Prostate gland (tissue), 2 donors: ENCODE measurements at places on chromosomes 2 and 18.

- DNase-seq, result no peak
Measured at GRCh38 chr2:232512602-232513001, 7.6 kb upstream of the PRSS56 start.

DNA sequence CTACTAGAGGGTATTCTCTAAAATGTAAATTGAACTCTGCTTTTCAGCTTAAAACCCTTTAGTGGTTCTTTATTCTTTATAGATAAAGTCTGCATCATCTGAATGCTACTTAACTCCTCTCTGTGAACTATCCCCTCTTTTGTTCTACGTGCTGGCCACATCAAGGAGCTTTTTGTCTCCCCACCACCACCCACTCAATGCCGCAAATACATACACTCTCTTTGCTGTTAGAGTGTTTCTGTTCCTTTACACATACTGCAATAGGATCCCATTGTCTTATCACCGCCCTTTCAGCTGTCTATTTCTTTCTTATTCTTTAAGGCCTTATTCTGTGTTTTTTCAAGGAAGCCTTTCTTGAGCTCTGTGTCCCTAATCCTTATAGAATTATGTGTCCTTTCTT is 83.3 kb downstream of the EML4 start:
- no peak for DNase-seq

DNA sequence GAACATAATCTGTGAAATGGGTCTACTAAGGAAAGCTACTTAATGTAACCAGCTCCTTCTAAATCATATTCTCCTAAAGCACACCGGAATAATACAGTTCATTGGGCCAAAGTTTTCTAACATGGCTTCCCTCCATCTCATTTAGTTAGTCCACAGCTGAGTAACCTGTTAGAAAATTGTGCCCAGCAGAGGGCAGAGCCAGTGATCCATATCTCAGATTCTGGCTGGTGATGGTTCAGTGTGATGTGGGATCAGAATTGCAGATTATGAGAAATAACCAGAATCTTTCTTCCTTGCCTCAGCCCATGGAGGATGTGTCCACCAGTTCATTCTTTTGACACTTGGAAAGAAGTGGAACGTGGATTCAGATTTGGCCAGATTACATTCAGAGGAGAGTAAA is 9.4 kb upstream of the CTLA4 start:
- no peak for DNase-seq

- no peak for DNase-seq
Measured at GRCh38 chr2:52475590-52475989, 1292.0 kb upstream of the CHAC2 start.

DNA sequence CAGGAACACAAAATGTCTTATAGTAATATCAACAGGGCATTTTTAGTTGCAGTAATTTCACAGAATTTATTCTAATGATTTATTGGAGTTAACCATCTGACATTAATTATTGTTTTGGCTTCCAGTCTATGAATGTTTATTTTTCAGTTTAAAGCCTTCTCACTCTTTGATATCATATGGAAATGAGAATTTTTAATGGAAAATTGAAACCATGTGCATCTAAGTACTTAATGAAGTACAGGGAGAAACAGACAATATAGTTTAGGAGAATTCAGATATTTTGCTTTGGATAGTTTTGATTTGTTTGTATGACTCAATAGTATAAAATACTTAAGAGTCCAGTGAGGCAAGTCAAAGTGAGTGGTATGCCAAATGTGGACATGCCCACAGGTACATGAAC is 126.1 kb downstream of the OLA1 start:
- no peak for DNase-seq

GRCh38 chr2:59025157-59025757 is 784.1 kb upstream of the FANCL start:
- DNase-seq, result no peak

DNA sequence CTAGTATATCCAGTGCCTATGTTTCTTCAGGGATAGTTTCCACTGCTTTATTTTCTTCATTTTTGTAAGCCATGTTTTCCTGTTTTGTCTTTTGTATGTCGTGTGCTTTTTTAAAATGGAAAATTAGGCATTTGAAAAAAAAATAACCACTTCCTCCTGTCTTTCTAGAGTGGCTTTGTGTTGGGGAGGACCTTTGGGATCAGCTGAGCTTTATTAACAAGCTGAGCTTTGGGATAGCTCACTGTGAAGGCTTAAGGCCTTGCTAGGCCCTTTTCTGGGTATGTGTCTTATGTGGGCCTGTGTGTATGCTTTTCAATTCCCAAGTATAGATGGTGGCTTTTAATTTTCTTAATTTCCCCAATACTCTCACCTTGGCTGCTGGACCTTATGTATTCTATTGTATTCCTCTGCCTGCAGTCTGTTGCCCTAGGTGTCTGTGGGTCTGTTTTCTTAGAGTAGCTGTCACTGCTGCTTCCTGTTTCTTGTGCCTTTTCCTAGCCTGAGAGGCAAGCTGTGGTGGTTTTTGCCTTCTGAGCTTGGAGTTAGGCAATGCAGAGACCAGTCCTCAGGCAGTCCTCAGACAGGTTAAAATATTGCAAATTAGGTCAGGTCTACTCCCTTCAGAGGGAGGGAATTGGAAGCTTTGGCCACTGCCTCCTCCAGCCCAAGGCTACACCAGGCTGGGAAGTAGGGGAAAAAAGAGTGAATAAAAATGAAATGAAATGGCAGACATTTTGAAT is 134.7 kb downstream of the LDLRAD4 start:
- no peak for DNase-seq

DNA sequence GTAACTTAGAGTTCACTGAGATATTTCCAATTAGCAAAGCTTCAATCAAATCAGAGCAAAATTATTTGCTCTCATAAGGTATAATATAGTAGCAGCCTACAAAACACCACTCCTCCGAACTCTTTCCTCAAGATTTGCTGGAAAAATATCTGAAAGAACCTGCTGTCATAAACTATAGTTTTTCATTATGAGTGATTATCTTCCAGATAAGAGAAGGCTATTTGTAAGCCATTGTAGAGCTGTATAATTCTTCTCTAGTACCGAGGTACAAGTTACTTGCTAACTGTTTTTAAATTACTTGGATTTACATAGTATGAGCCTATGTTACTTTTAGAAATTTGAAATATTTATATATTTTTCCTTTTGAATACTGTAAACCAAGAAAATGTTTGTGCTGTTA is 2.1 kb downstream of the NDC80 start:
- no peak for DNase-seq

DNA sequence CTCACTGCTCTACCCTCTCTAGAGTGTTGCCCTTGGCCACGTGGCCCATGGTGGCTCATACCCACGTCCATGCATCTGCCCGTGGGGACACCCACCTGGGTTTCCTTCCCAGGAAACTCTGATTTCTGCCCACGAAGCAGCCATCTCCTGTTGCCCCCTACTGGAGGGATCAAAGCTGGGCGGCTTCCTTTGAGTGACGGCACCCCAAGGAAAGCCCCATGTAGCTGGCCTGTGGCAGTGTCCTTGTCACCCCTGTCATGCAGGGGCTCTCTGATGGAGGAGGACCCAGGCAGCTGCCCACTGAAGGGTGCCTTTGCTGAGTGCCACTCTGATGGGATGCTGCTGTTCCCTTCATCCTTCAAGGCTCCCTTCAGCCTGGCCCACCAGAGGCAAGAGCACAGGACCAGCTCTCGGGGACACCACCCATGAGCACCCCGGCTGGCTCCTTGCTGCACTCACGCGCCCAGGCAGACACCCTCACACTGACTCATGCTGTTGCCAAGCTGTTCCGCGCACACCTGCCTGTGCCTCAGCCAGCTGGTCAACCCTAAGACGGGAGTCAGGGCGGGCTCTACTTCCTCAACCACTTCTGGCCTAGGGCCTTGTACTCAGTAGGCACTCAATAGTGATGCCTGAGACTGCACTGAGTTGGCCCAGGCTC is 101.1 kb downstream of the CTIF start:
- no peak for DNase-seq

DNA sequence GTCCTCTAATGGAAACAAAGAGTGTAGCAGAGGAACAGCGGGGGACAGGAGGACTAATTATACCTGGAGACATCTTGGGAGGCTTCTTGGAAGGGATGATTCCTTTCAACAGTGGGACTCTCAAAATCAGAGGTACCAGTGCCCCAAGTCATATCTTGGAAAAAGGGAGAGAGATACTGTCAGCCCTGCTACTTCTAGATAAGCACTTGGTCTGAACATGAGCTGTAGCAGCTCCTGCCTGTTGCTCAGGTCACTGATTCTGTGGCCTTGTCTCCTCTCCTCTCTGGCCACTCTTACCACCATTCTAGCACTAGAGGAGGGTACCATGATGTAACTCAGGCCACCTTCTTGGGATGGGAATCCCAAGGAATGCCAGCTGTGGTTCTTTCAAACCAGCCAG is 54.5 kb downstream of the MFSD6 start:
- DNase-seq, result no peak

- DNase-seq, result no peak
Measured at GRCh38 chr2:5696404-5696944, 4.3 kb downstream of the SOX11 start.

DNA sequence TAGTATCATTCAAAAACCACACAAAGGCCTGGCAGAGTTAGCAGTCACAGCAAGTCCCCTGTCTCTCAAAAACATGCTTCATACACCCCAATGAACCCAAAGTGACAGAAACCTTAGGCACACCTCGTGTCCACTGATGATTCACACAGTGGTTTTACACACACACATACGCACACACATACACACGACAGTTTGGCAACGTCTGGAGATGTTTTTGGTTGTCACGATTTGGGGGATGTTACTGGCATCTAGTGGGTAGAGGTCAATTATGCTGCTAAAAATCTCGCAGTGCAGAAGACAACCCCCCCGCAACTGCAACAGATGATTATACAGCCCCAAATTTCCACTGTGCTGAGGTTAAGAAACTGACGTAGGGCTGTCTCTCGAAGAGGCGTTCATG is 72.9 kb upstream of the PARD3B start:
- DNase-seq, result no peak

DNA sequence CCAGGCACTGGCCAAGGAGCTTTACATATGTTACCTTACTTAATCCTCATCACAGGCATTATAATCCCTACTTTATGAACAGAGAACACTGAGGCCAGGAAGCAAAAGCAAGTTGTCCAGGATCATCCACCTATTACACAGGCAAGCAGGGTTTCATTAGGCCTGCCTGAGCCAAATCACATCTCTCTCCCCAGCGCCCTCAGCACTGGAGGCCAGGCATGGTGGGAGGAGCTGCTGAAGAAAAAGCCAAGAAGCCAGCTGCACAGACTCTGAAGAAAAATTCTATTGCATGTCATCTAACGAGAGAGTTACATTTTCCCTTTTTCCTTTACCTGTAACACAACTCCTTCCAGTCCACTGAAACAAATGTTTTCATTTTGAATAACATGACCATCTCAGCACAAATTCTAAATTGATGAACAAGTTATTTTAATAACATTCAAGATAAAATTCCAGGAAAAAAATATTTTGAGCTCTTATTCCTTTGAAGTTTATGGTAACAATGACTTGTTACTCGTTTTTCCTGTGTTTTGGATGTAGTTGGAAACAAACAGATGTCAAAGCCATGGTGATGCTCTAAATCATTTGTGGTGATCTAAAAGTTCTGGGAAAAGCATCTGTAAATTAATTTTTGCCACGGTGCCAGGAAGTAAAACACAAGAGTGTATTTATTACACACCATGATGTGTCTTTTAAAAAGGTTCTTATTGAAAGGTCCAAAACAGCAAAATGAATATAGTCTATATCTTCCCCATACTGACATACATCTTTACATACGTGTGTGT is 139.0 kb upstream of the ITGB6 start:
- no peak for DNase-seq

DNA sequence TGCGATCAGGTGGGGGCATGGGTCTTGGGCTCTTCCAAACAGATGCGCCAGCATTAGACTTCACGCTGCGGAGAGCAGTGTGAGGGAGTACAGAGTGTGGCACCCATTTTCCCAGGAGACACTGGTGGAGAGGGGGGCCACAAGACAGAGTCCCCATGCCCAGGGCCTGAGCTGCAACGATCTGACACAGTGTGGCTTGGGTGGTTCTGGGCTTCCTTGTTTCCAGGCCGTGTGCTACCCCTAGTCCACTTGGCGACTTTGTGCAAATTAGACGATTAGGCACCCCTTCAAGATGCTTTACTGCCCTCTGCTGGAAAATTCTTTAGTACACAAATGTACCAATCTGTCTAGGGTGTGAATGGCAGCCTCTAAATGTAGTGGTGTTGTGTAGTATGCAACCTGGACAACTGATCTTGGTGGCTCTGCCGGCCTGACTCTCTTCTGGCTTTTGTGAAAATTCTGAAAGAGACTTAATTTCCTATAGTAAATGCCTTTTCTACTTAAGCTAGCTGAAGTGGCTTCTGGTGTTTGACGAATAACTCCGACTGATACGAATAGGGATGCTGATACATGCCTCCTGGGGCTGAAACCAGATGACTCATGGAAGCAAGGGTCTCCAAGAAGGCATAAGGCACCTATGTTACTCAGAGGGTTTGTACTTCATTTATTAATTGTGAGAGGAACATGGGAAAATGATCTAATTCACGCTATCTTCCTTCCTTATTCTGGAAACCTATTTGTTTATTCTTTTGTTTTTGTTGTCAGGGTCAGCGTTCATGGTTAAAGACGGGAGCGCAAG is 92.3 kb upstream of the SMAD2 start:
- no peak for DNase-seq

DNA sequence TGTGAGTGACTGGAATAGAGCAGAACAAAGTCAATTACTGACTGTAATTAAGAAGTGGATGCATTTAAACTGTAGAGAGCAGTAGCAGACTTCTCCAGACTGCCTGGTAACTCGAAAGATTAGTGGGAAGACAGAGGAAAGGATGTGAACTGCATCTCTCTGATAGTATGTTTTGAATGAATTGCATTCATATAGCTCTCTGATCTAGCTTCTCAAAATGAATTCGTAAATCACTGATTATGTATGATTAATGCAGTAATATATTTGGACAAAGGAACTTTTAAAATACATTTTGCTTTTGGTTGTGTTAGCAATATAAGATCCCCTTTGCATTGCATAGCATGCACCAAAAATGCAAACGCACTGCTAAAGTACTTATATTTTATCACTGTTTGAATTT is 304.0 kb downstream of the ARHGAP15 start:
- DNase-seq, result no peak

DNA sequence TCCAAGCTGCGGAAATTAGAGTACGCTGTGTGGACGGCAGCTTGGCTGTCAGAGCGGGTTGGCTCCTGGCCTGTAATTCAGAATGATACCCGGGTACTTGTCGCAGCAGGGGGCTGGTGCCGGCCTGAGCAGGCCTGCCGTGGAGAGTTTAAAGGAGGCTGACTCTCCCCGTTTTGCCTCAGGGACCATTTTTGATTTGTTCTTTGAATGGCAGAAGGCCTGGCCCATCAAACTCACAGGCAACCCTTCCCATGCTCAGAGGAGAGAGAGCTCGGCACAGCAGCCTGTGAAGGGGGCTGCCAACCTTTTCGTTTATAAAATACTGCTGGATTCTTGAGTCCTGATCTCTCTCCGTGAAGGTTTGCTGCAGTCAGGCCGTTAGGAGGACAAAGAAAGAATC is 151.3 kb downstream of the KLHL29 start:
- DNase-seq, result no peak
